ENCODE measurements at places on chromosomes 6 and 20. TPM values are rescaled to one million over a fixed set of nuclear protein-coding genes. Genes with fewer than 3 reads are reported as not detected.

The TBP gene
- 22.3 TPM for total RNA-seq

The CRISP2 gene
- not detected for total RNA-seq

The RPP40 gene
- total RNA-seq = 9.8 TPM

DNA sequence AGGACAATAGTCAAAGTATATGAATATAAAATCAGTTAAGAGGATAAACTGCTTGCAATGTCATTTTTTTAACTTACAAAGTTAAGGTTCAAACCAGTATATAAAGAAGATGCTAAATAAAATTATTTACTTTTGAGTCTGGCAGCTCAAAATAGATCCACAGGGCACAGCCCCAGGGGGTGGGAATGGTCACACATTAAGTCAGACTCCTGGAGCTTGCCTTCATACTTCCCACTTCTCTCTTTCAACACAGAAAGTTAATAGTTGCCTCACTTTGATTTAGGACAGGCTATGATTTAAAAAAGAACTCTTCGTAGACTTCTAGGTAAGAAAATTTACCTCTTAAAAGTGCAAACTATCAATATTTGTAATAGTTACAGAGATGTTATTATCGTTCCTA lies 158.3 kb upstream of the RUNX2 start:
- DNase-seq = no peak

The IPCEF1 gene
- 25.2 TPM for total RNA-seq

The HLA-A gene
- 1,509 TPM for total RNA-seq

GRCh38 chr6:112600168-112600567 lies 253.0 kb downstream of the RFPL4B start:
- DNase-seq = no peak

The OR2J3 gene
- total RNA-seq = not detected

The PTK6 gene
- total RNA-seq = 0.38 TPM

The FGD2 gene
- 0.48 TPM for total RNA-seq

GRCh38 chr6:93515736-93516135 lies 96.4 kb upstream of the EPHA7 start:
- DNase-seq = no peak

DNA sequence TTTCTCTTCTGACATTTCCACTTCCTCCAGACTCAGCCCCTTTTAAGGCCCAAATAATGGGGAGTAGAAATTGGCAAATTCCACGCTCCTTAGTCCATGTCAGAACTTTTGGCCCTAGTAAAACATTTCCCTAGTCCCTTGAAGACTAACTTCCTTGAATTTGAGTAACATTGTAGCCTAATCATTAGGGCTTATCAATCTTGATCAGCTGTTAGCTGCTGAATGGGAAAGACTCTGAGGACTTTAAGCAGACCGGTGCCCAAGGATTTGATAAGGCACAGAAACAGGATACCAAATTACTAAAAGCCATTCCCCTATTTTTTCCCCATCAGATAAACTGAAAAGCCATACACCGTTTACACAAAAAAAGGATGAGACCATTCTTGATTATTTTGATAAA lies 37.0 kb upstream of the ECI2 start:
- no peak for DNase-seq

- no peak for DNase-seq
These were observed 2.7 kb downstream of the GFRA4 start for GRCh38 chr20:3660262-3661059.

GRCh38 chr6:134674562-134674961 lies 275.3 kb downstream of the ALDH8A1 start:
- no peak for DNase-seq

The PRDM13 gene
- total RNA-seq = not detected

GRCh38 chr6:52929321-52930164 lies 20.0 kb upstream of the GSTA3 start:
- no peak for DNase-seq

DNA sequence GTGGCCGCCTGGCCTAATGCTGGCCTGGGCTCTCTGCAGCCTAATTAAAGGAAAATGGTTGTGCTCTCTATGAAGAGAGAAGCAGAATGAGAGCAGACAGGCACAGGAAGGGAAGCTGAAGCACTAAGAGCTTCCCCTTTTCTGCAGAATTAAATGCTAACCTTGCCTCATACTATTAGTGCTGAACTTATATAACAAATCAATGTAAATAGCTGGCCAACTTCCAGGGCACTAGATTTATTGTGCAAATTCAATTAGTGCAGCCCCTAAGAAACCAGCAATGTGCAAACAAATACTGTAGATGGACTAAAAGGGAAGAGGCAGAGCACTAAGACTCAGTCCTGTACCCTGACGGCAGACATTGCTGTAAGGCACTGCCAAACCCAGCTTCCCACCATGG lies 36.1 kb upstream of the INSM1 start:
- no peak for DNase-seq

- DNase-seq = no peak
These were observed 89.2 kb downstream of the RPP40 start for GRCh38 chr6:4914420-4915159.

DNA sequence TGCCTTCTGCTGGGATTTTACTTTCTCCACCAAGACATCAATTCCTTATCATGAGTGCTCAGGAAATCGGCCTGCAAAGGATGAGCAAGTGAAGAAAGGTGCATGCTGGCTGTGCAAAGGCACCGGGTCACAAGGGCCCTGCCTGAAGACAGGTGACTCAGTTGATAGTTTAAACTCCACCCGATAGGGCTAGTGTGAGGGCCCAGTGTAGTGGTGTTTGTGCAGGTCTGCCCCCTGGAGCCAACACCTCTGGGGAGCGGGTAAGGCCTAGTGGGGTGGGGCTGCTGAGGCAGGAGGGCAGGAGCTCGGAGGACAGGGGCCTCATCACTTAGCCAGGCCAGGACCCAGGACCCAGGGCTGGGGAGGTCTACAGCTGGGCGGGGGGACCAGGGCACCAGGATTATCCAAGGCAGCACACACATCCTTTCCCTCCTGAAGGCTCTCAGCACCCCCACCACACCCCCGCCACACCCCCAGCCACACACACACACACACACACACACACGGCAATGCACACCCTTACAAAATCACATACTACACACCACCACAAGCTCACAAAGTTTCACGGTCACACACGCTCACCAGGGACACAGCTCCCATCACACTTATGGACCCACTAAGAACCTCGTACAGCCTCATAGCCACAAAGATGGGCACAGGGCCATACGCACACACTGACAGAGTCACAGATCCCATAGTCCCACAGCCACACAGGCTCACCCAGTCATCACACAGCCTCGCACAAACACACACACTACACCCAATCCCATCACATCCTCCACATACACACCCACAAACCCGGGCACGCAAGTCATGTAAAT lies 75.4 kb downstream of the GRM4 start:
- peak; percentile 14 for DNase-seq

The CAGE1 gene
- total RNA-seq = 0.25 TPM

DNA sequence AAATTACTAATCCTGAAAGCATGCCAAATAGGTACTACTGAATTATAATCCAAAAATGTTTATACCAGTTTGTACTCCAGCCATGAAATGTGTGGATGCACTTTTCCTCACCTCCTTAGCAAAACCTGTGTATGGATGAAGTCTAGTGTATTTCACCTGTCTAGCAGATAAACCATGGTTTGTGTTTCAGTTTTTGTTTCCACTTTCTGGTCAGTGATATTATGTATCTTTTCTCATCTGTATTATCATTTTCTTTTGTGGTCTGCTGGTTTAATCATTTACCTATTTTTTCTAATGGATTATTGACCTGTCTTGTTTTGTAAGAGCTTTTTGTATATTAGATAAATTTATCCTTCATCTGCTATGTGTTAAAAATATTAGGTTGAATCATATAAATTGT lies 41.0 kb upstream of the TMEM217 start:
- no peak for DNase-seq

DNA sequence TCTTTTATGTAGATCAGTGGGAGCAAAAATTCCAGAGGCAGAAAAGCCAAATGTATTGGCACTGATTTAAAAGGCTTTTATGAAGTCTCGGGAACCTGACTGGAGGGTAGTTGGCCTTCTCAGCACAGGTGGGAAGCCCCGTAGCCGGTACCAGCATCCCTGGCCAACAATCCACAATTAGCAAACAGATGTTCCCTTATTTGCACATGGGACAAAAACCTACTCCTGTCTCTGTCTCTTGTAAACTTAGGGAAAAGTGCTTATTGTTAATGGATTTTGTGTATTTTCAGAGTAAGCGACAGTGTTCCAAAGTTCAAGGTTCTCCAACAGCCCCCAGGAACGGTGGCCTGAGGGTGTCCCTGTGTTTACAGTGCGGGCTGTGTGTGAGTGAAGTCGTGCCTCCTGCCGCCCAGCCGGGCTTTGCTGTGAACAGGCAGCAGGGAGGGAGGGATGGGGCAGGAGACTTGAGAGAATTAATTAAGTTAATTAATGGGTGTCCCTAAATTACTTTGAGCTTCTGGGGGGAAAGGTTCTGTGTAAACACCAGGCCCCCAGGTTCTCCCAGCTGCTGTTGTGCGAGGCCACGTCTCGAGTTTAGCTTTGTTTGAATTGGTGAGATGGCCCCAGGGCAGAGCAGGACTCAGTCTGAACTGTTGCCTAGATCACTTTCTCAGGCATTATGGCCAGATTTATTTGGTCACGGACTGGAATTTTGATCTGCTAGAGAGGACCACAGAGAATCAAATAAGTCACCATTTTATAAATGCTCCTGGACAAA lies 3.9 kb downstream of the SYNJ2 start:
- DNase-seq = no peak

DNA sequence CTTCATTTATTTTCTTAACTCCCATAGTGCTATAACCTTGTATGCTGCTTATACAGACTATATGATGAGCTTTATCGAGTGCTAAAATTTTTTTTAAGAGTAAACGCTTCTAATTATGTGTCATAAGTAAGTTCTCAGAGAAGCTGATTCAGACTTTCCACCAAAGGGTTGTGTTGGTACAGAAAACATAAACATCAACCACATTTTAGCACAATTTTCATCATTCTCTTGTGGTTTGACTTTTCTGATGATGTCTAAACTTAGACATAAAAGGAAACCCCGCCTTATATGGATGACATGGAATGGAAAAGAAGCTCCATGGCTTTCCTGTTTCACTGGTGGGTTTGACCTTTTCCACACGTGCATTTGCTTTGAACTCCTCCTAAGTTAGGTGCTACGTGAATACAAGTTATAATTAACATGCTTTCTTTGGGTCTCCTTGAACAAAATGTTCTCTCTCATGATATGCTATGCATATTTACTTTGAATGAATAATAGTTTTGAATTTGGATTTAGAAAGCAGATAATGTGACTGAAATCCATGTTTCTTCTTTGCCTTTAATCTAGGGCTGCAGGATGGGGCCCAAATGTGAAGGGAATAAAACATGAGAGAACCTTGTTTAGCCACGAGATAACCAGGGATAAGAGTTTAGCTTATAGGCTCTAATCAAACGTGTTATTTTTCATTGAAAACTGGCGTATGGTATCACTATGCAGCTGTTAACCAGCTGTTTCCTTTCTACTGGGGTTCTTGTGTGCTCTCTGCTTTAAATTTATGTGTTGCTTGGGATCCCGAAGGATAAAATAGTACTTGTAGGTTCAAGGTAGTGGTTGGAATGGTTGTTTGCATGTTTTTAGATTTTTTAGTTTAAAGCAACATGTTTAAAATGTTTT lies 127.1 kb upstream of the AHI1 start:
- peak; percentile 46 for DNase-seq

DNA sequence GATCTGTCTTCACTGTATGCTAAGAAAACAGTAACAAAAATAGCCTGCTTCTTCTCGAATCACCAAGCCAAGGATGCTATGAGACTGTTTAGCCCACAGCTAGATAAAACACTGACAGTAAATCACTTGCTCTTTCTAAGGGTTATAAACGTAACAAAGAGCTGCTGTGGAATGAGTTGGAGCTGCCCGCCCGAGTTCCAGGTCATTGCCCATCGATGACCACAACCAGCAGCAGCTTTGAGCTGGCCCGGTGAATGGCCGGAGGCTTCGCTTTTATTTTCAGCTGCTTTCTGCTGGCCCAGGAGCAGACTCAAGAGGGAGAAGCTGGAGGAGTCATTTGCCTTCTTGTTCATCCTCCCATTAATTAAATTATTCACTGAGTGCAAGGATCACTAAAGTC lies 82.2 kb upstream of the CDH4 start:
- DNase-seq = no peak

The CLDN20 gene
- total RNA-seq = not detected

- peak; percentile 83 for DNase-seq
These were observed 12.1 kb upstream of the OCSTAMP start for GRCh38 chr20:46562373-46563169.

The PBOV1 gene
- total RNA-seq = not detected

The GTSF1L gene
- total RNA-seq = not detected

Data from activated naive CD4-positive, alpha-beta T cell treated with anti-CD3 and anti-CD28 coated beads for 36 hours (primary cell).